Activated naive CD8-positive, alpha-beta T cell treated with anti-CD3 and anti-CD28 coated beads, Interleukin-2, amount 50 U/mL, for 24 hours (primary cell): ENCODE measurements at places on chromosomes 13 and 19.
A peak's percentile ranks its signal among the peaks of the same experiment; 100 is the strongest.

DNA sequence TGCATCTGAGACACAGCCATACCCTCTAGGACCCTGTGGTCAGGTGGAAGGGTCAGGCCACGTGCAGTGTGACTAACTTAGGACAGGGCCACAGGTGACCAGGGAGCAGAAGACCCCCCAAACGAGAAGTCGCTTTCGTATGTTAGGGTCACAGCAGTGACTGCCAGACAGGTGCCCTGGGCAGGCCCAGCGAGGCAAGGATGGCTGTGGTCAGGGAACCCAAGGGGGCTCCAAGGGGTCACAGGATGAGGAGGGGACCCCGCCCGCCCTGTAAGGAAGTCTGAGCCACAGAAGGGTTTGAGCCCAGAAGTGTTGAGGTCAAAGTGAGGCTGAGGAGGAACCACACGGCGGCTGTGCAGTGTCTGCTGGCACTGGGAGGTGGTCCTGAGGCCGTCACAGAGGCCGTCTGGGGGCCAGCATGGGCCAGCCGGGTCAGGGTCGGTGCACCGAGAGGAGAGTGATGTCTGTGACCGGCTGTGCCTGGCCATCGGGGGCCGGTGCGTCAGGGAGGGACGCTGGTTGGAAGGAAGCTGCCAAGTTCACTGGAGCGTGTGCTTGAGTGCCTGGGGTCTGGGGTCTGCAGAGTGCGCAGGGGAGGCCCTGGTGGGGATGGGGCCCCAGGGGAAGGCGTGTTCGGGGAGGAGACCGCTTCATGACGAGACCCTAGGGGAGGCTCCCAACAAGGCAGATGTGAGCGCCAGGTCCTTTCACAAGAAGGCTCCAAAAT is 24.8 kb upstream of the TMEM255B start:
- no peak for DNase-seq

DNA sequence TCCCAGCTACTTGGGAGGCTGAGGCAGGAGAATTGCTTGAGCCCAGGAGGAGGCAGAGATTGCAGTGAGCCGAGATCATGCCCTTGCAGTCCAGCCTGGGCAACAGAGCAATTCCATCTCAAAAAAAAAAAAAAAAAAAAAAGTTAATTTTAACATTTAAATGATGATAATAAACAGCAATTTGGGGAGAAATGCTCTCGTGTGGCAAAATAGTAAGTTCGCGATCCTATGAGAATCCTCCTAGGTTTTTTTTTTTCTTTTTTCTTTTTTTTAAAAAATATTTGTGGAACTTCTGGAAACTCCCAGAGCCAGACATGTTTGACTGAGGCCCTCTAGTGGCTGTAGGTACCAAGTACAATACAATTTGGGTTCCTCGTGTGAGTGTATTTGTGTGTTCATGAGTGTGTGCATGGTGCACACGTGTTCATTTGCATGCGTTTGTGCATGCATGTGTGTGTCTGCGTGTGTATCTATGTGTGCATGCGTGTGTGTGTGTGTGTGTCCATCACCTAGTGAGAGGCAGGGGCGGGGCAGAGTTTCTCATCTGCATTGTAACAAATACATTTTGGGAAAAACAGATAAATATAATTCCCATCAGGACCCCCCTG is 31.2 kb downstream of the TMPRSS9 start:
- DNase-seq: peak; percentile 30

- no peak for DNase-seq
Observed at GRCh38 chr13:73403355-73404120, 344.7 kb downstream of the KLF5 start.

DNA sequence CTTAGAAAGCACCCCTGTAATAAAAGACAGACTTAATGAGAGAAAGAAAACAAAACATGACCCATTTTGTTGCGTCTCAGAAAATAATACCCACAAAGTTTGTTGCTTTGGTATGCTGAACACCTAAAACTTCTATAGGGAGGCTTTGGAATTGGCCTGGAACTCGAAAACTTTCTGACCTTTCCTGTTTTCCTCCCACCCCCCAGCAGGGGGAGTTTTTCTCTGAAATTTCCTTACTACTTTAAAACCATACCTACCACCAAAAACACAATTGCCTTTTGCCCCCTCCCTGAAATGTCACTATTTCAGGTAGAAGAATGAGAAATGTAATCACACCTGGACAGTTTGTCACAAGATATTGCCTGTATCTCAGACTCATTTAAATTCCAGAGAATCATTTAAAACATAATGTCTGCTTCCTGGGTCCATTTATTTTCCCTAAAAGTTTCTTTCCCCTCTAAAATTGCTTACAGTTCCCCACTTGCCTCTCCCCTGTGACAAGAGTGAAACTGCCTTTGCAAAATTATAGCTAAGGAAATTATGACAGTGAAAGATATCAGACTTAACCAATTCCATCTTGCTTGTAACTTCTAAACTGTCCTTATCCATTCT is 2700.2 kb downstream of the PCDH9 start:
- peak; percentile 3 for DNase-seq

DNA sequence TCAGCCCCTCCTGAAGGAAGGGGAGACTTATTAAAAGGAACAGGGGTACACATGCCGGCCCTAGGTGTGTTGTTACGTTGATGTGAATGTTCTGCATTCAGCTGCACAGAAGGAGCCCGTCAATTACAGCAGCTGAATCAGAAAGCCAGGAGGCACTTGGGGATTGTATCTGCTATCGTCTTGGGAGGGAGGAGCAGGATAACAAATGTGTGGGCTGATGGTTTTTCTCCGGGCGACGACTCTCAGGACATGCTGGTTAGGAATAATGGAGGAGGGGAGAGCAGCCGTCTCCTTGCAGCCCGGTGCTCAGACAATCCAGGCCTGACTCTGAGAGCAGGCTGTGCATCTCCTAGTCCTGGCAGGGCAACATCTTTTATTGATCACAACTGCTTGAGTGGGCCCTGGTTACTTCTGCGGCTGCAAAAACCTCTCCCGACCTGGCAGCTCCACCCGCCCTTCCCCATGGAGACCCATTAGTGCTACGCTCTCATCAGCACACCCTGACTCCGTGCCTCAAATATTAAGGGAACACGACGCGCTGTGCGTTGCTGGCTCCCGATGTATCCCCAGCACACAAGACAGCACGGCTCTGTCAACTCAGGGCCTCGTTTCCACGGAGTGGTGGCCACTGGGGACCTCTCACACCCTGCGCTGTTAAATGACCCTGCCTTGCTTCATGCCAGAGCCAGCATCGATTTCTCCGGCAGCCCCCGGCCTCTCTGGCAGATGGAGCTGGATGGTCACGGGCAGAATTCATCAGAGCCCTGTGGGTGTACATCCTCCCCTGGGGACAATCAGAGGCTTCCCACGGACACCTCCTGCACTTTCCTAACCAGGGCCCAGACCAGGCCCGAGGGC is 25.3 kb downstream of the PEPD start:
- DNase-seq: no peak

GRCh38 chr19:12478234-12478941 is 6.2 kb downstream of the ZNF709 start:
- no peak for DNase-seq

- no peak for DNase-seq
Observed at GRCh38 chr19:9061879-9062278, 25.0 kb upstream of the OR1M1 start.

DNA sequence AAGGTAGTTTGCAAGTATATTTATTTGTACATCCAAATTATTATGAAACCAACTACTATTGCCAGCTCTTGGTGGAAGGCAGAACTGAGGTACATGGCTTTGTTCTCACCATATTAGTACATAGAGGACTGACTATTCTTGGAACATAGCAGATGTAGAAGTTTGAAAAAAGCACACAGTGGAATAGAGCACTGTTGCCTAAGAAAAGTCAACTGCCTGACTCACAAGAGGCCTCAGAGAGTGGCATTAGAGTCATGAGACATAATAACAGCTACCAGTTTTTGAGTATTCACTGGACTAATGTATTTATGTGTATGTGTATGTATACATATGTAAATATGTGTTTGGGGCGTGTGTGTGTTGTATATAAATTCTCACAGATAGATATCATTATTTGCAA is 8.3 kb upstream of the PCDH20 start:
- no peak for DNase-seq

DNA sequence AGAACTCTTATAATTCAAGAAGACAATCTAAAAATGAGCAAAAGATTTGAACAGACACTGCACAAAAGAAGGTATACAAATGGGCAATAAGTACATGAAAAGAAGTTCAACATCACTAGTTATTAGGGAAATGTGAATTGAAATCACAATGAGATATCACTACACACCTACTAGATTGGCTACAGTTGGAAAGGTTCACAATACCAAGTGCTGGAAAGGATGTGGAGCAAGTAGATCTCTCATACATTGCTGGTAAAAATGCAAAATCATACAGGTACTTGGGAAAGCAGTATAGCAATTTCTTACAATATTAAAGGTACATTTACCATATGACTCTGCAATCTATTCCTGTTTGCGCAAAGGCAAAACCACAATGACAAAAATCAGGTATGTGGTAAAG is 145.7 kb downstream of the LHFPL6 start:
- DNase-seq: no peak

DNA sequence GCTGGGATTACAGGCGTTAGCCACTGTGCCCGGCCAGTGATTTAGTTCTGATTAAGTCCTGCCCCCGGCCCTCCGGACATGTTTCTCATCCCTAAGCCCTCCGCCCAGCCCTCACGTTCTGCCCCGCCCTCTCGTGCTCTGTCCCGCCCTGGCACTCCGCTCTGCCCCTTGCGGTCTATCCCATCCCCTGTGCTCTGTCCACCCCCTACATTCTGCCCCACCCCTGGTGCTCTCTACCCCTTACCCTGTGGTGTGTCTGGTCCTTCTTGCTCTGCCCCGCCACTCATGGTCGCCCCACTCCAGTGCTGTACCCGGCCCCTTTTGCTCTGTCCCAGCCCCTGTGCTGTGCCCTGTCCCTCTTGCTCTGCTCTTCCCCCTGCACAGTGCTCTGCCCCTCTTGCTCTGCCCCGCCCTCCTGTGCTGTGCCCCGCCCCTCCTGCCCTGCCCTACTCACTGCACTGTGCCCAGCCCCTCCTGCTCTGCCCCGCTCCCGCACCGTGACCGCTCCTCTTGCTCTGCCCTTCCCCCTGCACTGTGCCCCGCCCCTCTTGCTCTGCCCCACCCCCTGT is 3.0 kb downstream of the GTPBP3 start:
- DNase-seq: peak; percentile 34

- no peak for DNase-seq
Observed at GRCh38 chr13:73945871-73946270, 188.3 kb downstream of the KLF12 start.
